ENCODE measurements at places on chromosomes 3 and 15.
A peak's percentile ranks its signal among the peaks of the same experiment; 100 is the strongest.

DNA sequence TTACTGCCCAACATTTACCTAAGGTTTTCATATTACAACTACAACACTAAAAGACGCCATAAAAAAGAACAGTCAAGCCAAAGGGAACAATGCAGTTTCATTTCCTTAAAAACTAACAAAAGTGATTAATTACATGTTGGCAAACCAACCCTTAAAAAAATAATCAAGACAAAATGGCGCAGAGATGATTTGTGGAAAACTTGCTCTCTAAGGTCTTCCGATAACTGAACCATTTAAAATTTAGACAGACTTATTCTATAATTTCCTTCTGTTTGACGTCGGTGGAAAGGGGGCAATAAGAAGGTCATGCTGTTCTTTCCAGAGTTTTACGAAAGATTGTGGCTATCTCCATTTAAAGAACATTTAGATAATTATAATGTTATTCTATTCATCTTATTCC is 87.6 kb downstream of the RYK start:
- DNase-seq, result no peak

GRCh38 chr15:83498801-83499200 is 51.7 kb downstream of the SH3GL3 start:
- no peak for DNase-seq

- DNase-seq, result no peak
Measured at GRCh38 chr3:126300761-126301481, 56.3 kb downstream of the KLF15 start.

GRCh38 chr3:149481056-149481455 is 6.6 kb downstream of the TM4SF4 start:
- no peak for DNase-seq

GRCh38 chr15:81852411-81853149 is 193.2 kb downstream of the MEX3B start:
- no peak for DNase-seq

DNA sequence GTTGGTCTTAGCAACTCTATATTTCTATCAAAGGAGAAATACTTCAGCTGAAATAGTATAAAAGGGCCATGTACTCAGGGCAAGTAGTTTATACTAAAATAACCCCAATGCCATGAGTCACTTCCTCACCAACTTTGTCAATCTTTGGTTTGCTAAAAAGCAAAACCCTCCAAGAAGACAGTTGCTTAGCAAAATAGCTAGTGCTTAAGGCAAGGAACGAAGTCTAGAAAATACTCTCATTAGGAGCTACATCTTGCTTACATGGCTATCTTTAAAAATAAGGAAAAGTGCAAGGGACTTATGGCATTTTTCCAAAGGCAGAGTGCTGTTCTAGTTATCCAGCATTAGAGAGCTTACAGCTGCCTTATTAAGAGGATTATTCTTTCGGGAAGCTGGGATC is 28.4 kb downstream of the P3H2 start:
- DNase-seq, result no peak

DNA sequence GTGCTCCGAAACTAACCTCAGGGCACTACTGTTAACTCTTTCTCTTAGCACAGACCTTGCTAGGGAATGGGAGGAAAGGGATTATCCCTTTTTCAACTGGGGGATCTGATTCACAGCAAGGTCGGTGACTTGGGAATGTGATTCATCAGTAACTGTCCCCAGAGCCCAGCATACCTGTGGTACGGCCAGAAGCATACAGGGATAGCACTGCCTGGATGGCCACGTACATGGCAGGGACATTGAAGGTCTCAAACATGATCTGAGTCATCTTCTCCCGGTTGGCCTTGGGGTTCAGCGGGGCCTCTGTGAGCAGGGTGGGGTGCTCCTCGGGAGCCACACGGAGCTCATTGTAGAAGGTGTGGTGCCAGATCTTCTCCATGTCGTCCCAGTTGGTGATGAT is 2.3 kb downstream of the ACTC1 start:
- DNase-seq, result no peak

GRCh38 chr15:22966321-22967083 is 13.7 kb downstream of the CYFIP1 start:
- no peak for DNase-seq

DNA sequence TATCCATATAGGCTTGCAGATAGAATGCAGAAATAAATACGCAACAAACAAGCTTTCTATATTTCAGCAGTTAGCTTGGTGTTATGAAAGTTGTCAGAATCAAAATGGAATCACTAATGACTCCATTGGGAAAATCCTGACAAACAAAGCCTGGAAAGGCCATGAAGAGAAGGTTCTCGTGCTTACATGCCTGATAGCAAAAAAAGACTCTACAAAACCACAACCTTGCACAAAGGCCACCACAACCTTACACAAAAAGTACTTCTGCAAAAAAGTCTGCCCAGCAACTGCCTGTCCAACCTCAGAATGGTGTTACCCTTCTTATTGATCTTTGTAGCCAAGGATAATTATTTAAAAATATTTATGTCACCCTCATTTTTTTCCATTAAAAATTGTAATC is 14.4 kb upstream of the PLSCR1 start:
- DNase-seq, result no peak

GRCh38 chr3:4637265-4637664 is 144.1 kb downstream of the ITPR1 start:
- no peak for DNase-seq

- DNase-seq, result no peak
Measured at GRCh38 chr3:46938118-46938517, 38.4 kb downstream of the CCDC12 start.

DNA sequence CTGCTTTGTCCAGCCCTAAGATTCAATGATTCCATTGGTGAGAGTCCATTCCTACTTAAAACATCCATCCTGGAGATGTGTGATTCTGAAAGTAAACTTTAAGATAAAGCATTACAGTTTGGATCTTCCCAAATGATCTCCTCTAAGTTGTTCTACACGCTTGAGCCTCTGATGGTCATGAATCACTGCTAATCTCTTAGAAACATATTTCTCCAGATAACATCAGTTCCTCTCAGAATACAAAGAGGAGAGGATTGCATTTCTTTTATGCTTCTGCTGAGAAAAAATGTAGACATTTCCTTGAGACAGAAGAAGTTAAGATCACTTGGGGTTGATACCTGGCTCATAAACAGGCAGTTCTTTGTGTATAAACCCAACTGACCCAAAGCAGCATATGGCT is 281.2 kb upstream of the DPH6 start:
- no peak for DNase-seq

DNA sequence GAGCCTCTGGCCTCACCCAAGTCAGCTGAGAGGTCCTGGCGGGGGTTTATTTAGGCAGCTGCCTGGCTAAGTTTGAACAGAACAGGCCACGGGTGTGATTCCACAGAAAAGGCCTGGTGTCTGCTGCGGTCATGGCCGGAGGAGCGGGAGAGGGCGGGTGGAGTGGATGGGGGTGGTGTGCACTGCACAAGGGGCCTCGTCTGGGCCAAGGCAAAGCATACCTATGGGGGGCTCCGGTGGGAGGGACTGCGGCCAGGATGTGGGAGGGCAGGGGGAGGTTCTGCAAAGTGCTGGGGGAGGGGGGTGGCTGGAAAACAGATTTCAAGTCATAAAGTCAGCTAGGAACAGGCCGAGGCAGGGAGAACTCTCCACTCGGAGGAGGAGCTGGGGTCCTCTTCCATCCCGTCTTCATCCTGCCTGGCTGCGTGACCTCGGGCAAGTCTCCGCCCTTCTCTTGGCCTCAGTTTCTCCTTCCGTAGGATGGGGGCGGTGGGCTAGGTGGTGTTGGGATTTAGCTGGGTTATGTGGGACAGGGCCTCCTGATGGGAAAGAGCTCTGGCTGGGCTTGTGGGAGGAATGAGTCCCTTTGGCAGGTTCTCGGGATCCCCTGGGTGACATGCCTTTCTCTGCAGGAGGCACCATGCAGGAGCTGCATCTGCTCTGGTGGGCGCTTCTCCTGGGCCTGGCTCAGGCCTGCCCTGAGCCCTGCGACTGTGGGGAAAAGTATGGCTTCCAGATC is 878 bp downstream of the ISLR start:
- no peak for DNase-seq

DNA sequence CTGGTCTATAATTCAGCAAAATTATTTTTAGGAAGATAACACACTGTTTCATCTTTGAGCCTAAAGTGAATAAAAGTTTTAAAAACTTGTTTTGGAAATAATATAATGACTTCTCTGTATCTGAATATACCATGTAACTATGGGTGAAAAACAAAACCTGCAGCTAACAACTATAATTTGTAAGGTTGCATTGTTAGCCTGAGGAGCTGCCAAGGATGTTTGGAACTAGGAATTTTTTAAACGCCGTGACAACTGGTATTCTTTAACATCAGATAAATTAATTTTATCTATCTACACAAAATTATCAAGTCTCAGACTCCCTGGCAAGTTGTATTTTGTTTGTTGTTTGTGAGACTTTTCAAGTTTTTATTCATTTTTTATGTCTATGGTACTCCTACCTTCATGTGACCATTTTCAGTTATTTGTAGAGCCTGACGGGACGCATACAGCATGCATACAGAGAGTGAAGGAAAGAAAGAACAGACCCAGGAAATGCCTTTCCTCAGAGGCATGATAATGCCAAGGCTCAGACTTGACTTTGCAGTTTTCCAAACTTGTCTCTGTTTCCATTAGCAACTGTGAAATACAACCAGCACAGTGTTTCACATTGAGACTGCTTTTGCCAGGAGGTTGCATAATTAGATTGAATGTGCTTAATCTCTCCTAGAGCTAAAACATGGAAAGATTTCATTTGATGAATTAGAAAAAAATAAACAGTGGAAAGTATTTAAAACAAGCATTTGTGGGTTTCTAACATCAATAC is 60.8 kb upstream of the ARHGEF26 start:
- DNase-seq, result no peak

DNA sequence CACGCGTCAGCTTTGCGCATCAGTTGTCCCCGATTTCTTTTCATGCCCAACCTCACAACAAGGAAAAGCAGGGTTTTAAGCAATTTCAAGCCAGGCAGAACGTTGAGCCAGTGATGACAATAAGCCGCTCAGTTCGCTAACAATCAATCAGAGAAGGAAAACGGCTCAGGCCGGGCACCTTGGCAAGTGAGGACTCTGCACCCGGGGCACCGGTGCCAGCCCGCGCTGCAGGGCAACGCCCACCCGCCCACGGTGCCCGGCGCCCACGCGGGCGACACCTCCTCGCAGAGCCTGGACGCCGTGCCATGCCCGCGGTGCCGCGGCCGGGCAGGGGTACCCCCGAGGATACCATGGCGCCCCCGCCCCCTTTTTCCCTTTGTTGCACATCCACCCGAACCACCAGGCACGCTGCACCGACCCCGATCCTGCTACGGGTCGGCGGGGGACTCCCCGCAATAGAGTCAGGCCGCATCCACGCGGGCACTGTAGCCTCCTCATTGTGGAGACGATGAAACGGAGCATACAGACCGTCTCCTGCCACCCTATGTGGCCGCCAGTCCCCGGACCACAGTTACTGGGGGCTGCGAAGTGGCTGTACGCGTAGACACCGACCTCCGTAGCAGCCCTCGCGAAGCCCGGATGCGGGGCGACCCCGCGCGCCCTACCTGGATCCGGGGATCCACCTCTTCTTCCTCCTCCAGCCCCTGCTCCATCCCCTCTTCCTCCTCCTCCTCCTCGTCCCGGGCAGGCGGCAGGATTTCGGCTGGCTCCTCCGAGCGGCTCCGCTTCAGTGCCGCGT is 581 bp downstream of the SH3BP5 start:
- DNase-seq, result peak; percentile 38

- DNase-seq, result no peak
Measured at GRCh38 chr3:191962324-191962723, 501.4 kb downstream of the PYDC2 start.

- DNase-seq, result no peak
Measured at GRCh38 chr3:57959423-57960173, 48.6 kb upstream of the FLNB start.
